GM06990 (cell line): ENCODE measurements at places on chromosomes 5 and 9.

DNA sequence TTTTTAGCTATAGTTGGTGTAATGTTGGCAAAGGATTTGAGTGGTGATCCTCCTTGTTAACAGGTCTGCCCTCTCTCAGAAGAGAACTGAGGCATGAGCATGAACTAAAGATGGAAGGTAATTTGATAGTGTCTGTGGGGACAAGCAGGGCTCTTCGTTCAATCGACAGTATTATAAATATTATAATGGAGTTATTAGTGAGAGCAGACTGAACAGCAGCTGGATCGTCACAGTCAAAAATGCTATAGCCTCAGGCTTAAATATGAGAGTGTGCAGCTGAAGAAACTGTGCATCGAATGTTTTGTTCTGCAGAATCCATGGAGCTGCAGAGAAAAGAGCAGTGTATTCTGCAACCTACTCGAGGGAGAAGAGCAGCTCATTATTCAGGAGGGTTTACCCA, 757.3 kb downstream of the DNAH5 start:
- no peak for DNase-seq

DNA sequence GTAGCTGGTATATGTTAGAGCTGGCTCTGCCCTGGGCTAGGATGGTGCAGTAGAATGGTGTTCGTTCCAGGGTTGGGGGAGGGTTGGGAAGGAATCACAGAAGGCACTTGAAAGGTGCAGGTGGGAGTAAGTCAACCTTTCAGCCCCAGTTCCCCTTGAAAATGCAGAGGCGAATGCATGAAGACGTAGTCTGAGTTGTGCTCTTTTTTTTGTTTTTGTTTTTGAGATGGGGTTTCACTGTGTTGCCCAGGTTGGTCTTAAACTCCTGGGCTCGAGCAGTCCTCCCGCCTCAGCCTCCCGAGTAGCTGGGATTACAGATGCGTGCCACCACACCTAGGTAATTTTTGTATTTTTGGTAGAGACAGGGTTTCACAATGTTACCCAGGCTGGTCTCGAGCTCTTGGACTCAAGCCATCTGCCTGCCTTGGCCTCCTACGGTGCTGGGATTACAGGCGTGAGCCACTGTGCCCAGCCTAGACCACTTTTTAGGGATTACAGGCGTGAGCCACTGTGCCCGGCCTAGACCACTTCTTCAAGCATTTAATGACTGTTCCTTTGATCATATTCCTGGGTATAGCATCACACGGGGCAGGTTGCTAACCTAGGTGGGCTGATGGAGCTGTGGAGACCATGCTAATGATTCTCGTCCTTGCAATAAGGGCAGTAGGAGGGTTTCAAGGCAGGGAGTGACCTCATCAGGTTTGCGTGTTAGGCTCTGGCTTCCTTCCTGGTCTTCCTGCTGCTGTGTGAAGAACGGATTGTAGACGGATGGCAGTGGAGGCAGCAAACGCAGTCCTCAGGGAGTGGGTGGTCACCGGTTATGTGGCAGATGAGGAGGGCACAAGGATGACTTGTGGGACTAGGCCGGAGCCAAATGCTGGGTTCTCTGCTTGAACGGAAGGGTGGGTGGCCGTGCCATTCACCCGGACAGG, 13.7 kb downstream of the EHMT1 start:
- no peak for DNase-seq

DNA sequence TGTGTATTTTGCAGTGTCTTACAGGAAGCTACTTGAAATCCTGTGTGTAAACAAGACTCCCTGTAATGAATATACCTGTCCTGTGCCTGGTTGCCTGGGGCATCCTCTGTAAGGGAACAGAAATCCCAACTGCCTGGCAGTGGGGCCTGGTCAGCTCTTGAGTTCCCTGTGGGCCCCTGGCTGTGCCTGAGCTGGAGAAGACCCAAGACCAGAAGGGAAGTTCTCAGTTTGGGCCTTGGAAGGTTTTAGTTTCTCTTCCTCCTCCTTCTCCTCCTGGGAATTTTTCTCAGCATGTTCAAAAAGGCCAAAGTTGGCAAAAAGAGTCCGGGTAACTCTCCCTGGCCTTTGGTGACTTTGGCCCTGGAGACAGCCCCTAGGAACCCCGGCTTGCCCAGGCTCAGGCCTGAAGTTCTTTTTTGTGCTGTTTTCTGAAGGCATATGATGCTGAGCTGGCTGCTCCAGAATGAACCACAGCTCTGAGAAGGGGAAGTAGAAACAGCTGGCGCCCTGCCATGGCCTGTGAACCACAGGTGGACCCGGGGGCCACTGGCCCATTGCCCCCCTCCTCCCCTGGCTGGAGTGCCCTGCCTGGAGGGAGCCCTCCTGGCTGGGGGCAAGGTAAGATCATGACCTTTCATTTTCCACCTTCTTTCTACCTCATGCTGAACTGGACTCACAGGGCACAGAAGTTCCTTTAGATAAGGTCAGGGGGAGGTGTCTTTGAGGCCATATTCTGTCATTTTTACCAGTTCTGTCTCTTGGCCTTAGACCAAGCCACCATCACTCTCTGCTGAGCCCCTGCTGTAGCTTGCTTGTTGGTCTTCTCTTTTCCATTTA, 5.8 kb downstream of the TMEM268 start:
- DNase-seq: peak; percentile 82

- no peak for DNase-seq
Observed at GRCh38 chr9:33177086-33177485, 9.9 kb upstream of the B4GALT1 start.

DNA sequence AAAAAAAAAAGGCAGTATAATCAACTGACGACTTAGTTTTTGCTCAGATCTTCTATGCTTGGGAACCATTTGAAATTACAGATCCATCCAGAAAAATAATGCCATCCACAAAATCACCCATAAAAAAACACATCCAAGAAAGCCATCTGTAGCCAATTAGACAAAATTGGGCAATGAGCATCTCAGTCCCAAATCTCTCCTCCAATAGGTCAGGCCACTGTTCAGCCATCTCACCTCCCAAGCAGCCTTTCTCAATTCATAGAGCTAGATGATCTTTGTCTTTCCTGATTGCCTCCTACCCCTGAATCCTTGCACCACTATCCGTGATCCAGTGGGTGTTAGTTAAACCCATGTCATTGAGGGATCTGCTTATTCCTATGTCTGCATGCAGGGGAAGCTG, 139.6 kb downstream of the SCAMP1 start:
- no peak for DNase-seq

DNA sequence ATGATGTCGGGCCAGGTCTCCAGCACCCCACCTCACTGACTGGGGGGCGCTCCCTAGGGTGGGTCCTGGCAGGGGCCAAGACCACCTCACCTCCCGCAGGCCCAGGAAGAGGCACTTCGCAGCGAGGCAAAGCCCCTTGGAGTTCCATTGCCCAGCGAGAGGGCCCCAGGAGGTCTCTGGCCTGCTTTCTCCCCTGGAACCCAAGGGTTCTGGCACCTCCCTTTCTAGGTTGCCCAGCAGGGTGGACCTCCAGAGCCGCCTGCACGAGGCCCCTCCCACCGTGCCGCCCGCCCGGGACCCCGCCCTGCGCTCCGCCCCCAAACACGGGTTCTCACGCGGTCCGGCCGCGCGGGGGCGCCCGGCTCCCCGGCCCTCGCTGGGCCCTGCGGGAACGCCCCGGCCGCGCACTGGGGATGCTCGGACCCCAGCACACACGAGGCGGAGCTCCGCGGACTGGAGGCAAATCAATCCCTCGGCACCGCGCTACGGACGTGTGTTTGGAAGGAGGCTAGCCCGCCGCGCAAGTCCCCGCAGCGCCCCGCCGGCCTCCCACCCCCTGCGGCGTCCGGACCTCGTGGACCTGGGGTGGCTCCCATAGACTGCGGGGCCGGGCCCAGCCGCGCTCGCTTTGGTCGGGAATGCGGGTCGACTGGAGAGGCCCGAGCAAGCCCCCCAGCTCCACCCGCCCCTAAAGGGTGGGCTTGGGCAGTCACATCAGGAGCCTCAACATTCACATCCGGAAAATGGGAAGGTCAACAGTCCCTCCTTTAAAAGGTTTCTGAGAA, 99.5 kb upstream of the LMX1B start:
- peak; percentile 31 for DNase-seq

- no peak for DNase-seq
Observed at GRCh38 chr9:76127637-76128036, 237.2 kb downstream of the PCSK5 start.

GRCh38 chr5:14443671-14444093, 137.9 kb upstream of the OTULINL start:
- DNase-seq: no peak

DNA sequence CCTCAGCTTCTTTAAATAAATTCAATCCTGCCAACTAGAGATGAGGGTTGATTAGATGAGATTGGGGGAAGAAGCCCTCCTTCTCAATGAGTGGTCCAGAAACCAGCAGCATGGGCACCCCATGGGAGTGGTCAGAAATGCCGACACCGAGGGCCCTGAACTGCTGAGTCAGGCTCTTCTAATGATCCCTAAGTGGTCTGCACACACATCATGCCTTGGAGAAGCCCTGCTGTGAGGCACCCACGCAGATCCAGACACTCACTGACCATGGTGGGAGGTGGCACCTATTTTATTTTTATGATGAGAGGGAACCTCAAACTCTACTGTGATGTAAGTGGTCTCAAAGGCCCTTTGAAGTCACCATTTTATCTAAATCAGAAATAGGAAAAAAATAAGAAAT, 72.3 kb upstream of the BOD1 start:
- DNase-seq: no peak

DNA sequence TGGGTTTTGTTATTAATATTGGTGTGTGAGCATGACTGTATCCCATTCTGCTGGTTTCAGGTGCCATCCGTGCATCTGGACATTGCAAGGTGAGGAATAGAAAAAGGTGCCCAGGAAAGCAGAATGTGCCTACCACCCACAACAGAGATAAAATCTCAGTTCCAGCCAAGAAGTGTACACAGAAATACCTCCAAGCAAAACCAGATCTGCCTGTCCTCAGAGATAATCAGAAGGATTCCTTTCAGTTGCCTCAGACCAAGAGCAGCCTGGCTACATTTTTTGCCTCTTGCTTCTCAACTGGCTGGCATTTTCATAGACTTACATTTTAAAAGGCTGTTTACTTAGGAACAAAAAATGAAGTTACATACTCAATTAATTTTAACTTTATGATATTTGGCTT, 12.1 kb upstream of the ABLIM3 start:
- DNase-seq: no peak

GRCh38 chr9:19598722-19599121, 189.9 kb downstream of the ACER2 start:
- DNase-seq: no peak
